ENCODE measurements at places on chromosomes 11 and 22. TPM values are rescaled to one million over a fixed set of nuclear protein-coding genes. Genes with fewer than 3 reads are reported as not detected.

VPS11 gene
- total RNA-seq = 23.4 TPM

SLC22A8 gene
- not detected for total RNA-seq

DNA sequence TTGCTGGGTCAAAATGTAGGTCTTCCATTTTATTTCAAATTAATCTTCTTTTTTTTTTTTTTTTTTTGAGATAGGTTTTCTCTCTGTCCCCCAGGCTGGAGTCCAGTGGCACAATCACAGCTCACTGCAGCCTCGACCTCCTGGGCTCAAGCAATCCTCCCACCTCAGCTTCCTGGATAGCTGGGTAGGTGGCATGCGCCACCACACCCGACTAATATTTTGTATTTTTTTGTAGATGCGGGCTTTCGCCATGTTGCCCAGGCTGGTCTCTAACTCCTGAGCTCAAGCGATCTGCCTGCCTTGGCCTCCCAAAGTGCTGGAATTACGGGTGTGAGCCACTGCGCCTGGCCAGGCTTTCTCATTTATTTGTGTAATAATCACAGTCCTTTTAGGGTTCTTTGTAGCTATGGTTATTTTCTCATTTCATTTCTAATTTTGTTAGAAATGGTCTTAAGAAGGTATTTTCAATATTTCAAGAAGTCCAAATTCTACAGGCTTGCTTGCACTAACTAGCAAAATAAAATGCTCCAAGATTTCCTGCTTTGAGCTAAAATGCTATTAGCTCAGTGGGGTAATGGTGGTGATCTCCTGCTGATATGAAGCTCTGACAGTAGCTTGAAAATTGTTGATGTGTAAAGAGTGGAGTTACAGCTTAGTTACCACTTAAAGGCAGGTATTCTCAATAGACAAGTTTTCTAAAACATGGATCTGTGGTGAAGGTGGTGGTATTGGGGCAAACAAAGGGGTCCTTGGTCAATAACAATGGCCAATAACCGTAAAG is 50.0 kb downstream of the RBX1 start:
- DNase-seq = no peak

DNA sequence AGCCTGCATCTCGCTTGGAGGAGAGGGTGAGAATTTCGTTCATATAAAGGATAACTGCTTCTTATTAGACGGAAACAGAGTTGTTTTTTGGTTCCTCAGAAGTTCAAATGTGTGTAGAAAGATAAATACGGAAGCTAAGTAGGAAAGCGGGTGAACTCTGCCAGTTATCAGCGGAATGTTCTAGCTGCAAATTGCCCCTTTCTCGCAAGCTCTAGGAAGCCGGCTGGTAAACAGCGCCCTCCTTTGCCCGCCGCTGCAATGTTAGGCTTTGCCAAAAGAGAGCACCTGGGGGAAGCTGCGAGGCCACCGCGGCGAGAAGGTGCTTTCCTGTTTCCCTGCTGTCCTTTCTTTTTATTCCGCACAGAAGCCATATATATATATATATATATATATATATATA is 67.0 kb downstream of the IGLL5 start:
- DNase-seq = no peak

SLC16A8 gene
- total RNA-seq = under 0.01 TPM

DNA sequence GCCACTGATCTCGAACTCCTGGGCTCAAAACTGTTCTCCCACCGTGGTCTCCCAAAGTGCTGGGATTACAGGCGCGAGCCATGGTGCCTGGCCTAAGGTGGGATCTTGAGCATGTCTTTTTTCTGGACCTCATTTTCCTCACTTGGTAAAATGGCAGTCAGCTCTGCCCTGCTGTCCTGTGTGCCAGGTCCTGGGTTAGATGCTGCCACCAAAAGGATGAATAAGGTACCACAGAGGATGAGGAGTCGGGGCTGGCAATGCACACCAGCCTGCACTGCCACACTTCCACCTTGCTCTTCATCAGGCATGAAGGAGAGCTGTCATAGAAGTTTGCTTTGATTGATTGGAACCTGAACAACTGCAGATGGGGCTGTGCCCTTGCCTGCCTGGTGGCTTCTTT is 32.3 kb downstream of the ACO2 start:
- DNase-seq = peak; percentile 48
